Brain (organoid and tissue), 16 donors: ENCODE measurements at places on chromosomes 7 and 10. TPM values are rescaled to one million over a fixed set of nuclear protein-coding genes. Genes with fewer than 3 reads are reported as not detected.

Gene CPA2
- 0.97 TPM for polyA plus RNA-seq

Gene CDC14C
- polyA plus RNA-seq = not detected

Gene ICA1
- polyA plus RNA-seq = 70.3 TPM

Gene NAPEPLD
- polyA plus RNA-seq = 5.6 TPM

Gene CALML3
- polyA plus RNA-seq = 11.9 TPM

Gene HMX2
- polyA plus RNA-seq = 18.3 TPM

Gene BMPER
- polyA plus RNA-seq = 2.1 TPM

Gene ANKRD2
- polyA plus RNA-seq = 1.6 TPM

Gene SPDYE2B
- not detected for polyA plus RNA-seq

Gene GCK
- polyA plus RNA-seq = 41.6 TPM
